ENCODE measurements at places on chromosomes 3 and 15. TPM values are rescaled to one million over a fixed set of nuclear protein-coding genes. Genes with fewer than 3 reads are reported as not detected.

Gene CGGBP1
- total RNA-seq: 40.2 TPM

Gene MORC1
- not detected for total RNA-seq

Gene TMEM212
- total RNA-seq: not detected

Gene IL16
- total RNA-seq: 2.7 TPM

Gene NOX5
- total RNA-seq: not detected

Gene GPR62
- total RNA-seq: not detected

Gene TNFSF10
- total RNA-seq: 13.7 TPM

Gene CCDC191
- total RNA-seq: 1.1 TPM

Gene P4HTM
- total RNA-seq: 25.1 TPM

Gene TBCCD1
- total RNA-seq: 6.2 TPM
